ENCODE measurements at places on chromosomes 4 and X.
A peak's percentile ranks its signal among the peaks of the same experiment; 100 is the strongest.

DNA sequence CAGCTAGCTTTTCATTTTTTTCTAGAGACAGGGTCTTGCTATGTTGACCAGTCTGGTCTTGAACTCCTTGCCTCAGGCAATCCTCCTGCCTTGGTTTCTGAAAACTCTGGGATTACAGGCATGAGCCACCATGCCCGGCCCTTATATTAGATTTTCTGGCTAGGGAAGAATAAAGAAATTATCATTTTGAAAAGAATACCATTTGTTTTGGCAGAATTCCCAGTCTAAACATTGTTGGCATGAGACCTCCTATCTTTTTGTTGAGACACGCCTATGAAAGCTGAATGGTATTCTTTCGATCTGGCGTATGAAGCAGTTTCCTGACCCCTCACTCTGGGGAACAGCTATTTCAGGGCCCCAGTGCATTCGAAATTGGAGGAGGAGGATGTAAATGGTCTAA, 107.0 kb downstream of the REPS2 start:
- H3K4me3 ChIP-seq = no peak overlapping the region
- no peak overlapping the region for H3K27ac ChIP-seq
- H3K4me1 ChIP-seq = no peaks in the 10 kb centered on the region
- DNase-seq = no peak
- H3K27me3 ChIP-seq = peaks cover 9% of the 10 kb centered on the region
- no peaks in the 10 kb centered on the region for H3K36me3 ChIP-seq

- peak; percentile 74 for DNase-seq
- H3K4me3 ChIP-seq = peak within 1 kb of the TSS; percentile 80
- H3K27ac ChIP-seq = peak within 1 kb of the TSS; percentile 88
- H3K36me3 ChIP-seq = peaks cover 10% of the 10 kb centered on the region
These were observed at the start of gene ARMCX1 for GRCh38 chrX:101550362-101550750. Gene ARMCX1, plus strand, starts transcription at chrX:101550547. Its CDS starts 2,384 bp downstream, at chrX:101552931.

- H3K27me3 ChIP-seq = no peaks in the 10 kb centered on the region
- H3K4me3 ChIP-seq = no peak overlapping the region
- H3K36me3 ChIP-seq = peaks cover 9% of the 10 kb centered on the region
- no peak for DNase-seq
These were observed 150.5 kb downstream of the TBCK start for GRCh38 chr4:106165351-106166010.

DNA sequence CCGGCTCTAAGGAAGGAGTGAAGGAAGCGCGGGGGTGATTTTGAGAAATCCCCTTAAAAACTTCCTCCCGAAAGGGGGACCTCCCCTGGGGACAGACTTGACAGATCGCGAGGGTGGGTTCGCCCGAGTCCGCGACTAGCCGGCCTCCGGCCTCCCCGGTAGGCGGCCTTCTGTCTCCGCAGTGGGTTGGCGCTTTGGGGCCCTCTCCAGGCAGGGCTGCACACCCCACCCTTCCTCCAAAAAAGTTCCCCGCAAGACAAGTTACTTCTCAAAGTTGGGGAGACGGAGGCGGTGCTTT, 24.8 kb downstream of the HOPX start:
- no peak overlapping the region for H3K27ac ChIP-seq
- no peaks in the 10 kb centered on the region for H3K36me3 ChIP-seq
- DNase-seq = no peak
- H3K4me3 ChIP-seq = peak overlapping the region; percentile 51
- peaks cover 43% of the 10 kb centered on the region for H3K27me3 ChIP-seq
- peaks cover 2% of the 10 kb centered on the region for H3K4me1 ChIP-seq

- no peaks in the 10 kb centered on the region for H3K4me1 ChIP-seq
- no peaks in the 10 kb centered on the region for H3K27me3 ChIP-seq
- DNase-seq = no peak
- H3K36me3 ChIP-seq = no peaks in the 10 kb centered on the region
- no peak overlapping the region for H3K27ac ChIP-seq
These were observed 299.2 kb downstream of the IDS start for GRCh38 chrX:149205937-149206336.

DNA sequence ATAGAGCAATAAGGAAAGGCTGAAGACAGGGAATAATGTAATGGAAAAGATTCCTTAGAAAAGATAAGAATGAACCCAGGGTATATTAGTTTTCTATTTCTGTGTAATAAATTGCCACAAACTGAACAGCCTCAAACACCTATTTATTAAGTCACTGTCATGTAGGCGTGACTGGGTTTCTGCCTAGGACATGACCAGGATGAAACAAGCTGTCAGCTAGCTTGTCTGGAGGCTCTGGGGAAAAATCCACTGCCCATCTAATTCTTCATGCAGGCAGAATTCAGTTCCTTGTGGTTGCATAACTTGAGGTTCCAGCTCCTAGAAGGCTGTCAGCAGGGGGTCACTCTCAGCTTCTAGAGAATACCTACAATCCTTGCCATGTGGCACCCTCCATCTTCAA, 277.7 kb downstream of the TMA16 start:
- H3K36me3 ChIP-seq = no peaks in the 10 kb centered on the region
- no peak overlapping the region for H3K27ac ChIP-seq
- no peak overlapping the region for H3K4me3 ChIP-seq
- no peaks in the 10 kb centered on the region for H3K27me3 ChIP-seq

- H3K27ac ChIP-seq = no peak overlapping the region
- no peak for DNase-seq
- peaks cover 10% of the 10 kb centered on the region for H3K27me3 ChIP-seq
These were observed 20.6 kb downstream of the NSG1 start for GRCh38 chr4:4407299-4408131.

DNA sequence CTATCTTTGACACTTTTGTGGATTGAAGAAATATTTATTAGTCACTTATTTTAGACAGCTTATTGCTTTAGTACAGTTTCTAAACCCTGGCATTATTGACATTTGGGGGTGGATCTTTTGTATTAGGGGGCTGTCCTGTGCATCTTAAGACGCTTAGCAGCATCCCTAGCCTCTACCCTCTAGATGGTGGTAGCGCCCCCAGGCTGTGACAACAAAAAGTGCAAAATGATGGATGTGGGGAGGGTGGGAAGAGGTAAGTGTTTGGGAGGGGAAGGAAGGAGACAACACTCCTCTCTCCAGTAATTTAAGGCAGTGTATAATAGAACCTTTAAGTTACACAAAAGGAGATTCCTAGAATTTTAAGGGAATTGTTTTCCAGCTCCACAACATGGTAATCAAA, 1210.6 kb downstream of the C4orf33 start:
- no peak overlapping the region for H3K27ac ChIP-seq
- H3K4me3 ChIP-seq = no peak overlapping the region
- no peak for DNase-seq
- no peaks in the 10 kb centered on the region for H3K4me1 ChIP-seq

Measured in IMR-90 (cell line).